Stimulated activated CD8-positive, alpha-beta memory T cell treated with anti-CD3 and anti-CD28 coated beads, Interleukin-4, amount 100 ng/mL, for 4 hours (primary cell): ENCODE measurements at places on chromosomes 5 and 9.

GRCh38 chr5:33321026-33321425, 119.7 kb upstream of the TARS1 start:
- DNase-seq = no peak

DNA sequence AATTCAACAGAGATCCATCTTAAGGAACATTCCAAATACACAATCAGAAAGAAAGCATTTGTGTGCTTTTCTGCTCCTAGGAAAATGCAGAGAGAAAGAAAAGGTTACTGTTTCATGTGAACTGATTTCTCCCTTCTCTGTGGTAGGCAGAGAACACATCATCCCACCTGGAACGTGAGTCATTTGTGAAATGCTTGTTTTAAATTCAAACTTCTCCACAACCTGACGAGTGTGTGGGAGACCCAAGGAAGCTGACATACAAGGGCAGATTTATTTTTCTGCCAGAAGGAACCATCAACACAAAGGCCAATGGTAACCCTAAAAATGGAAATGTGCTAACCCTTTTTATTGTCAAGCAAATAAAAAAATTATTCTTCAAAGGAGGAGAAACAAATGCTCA, 156.4 kb downstream of the EFNA5 start:
- DNase-seq = no peak

GRCh38 chr5:96997265-96997859, 61.5 kb downstream of the LNPEP start:
- DNase-seq = no peak

- no peak for DNase-seq
These were observed 134.0 kb downstream of the KCTD16 start for GRCh38 chr5:144304688-144305087.

DNA sequence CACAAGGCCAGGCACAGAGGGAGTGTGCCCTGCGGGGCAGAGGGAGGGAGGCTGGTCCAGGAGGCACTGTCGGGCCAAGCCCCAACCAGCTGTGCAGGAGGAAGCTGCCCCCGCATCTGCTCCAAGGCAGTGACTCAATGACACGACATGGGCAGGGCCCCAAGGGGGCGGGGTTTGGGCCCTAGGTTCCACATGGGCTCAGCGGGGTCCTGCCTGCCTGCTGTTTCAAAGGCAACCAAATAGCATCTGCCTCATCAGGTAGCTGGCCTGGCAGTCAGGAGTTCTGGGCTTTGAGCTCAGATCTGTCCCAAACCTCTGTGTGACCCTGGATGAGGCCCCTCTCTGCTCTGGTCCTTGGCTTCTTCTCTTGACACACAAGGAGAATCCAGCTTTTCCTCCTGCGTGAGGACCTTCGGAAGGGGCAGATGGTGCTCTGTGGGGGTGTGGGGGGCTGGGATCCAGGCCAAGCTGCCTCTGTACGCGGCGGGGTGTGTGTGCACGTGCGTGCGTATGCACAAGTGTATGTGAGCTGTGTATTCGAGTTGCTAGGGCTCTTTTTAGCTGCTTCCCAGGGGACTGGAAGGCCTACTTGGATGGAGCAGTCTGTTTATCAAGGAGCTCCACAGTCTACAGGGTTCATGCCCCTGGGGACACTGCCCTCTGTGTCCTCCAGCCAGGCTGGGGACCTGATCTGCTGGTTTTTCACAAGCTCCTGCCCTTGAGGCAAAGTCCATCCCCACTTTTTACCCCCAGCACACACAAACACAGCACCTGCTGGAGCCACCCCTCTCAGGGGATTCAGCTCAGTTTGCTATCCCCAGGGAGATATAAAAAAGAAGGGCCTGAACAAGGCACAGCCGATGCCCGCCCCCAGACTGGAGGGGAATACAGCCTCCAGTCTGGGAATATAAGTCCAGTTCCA, 138.9 kb downstream of the RGS3 start:
- peak; percentile 50 for DNase-seq

DNA sequence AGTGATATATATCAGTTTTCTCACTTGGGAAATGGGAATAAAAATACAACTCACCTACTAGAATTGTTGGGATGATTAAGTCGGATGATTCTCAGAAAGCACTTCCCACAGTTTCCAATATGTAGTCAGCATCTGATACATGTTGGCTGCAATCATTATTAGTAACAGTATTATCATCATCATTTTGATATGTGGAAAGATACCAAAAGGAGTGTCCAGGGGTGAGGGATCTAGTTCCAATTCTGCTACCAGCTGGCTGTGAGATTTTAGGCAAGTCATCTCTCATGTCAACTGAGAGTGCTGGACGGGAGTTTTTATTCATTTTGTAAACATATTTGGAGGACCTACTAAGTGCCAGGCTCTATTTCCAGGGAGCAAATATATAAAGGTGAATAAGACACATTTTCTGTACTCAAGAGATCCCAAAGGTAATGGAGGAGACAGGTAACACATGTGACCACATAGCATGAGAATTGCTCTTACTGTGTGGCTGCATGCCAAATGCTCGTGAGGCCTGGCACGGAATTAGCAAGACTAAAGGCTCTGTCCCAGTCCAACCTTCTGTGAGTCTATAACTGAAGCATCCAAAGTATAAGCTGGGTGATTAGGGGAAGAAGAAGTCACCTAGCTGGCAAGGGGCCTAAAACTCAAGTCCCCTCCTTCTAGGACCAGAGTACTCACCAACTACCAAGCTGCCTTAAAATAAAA, 83.0 kb downstream of the GRIA1 start:
- no peak for DNase-seq

DNA sequence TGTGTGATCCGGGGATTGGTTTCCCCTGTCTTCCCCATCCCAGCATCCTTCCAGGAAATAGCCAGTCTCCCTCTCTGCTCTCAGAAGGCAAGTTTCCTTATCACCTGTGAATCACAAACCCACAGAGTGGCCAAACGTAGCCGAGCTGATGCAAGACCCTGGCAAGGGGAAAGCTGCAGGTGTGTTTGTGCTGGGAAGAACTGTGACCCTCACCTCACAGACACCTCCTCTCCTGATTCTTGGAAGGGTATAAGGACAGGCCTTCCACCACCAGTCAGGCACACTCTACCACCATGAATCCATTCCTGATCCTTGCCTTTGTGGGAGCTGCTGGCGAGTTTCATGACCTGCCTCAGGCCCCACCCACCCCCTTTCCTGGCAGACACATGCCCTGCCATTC, at the start of gene PRSS3:
PRSS3 (plus strand) TSS at position 281 of the 400 bp plus-strand sequence; CDS start at position 294, 13 bp downstream.
- no peak for DNase-seq

DNA sequence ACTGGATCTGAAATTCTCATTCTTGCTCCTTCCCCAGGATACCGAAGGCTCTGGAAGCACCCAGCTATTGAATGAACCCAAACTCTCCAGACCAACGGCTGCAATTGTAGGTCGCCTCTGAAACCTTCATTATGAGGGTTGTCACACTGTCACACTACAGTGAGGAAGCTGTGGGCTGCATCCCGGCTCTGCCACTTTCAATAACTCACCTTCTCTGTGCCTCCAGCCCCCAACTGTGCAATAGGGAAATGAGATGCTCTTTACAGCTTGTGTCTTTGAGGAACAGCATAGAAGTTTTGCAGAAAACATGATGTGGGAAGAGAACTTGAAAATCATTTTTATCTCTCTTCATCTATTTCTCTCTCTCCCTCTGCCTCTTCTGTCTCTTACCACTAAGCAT, 69.6 kb upstream of the TGFBR1 start:
- no peak for DNase-seq

DNA sequence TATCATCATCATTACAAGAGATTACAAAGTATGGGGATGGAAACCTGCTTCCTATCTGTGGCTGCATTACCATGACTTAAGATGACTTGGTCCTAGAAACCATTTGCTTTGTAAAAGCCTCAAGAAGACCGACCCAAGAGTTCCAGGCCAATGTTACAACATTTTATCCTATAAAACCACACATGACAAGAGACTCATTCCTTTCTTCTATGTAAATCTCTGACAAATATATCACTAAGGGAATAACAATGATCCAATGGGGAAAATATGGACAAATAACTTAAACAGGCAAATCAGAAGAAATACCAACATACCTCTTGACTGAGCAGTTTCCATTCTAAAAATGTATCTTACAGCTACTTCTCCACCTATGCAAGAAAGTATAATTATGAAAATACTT, 44.3 kb upstream of the VPS13A start:
- no peak for DNase-seq

GRCh38 chr5:35192506-35192905, 37.8 kb downstream of the PRLR start:
- no peak for DNase-seq

GRCh38 chr5:176532795-176533194, 4.4 kb downstream of the RNF44 start:
- no peak for DNase-seq

GRCh38 chr9:13443346-13444244, 164.1 kb upstream of the MPDZ start:
- no peak for DNase-seq

DNA sequence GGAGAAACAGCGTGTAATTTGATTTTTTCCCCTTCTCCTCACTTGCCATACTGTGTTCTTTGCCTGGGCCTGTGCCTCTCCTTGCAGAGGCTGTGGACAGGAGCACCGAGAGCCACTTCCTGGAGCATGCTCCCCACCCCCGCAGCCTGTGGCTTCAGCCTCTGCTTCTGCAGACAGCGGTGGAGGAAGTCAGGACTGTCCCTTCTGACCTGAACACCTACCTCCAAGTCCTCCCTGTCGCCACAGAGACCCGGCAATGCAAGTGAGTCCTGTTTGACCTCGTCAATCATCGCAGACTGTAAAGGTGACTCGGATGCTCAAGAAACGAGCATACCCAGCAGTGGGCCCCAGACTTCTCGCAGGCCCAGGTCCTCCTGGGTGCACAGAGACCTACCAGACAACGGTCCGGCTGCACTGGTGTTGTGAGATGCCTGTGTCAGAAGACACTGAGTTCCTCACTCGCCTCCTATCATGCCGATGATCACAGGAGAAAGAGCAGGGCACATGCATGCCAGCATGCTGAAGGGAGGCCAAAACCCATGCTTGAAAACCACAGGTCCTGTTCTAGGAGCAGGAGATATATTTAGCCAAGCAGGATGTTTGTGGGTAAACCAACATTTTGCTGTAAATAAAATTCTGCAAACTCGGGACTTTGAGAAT, 198.8 kb downstream of the AUH start:
- DNase-seq = no peak

DNA sequence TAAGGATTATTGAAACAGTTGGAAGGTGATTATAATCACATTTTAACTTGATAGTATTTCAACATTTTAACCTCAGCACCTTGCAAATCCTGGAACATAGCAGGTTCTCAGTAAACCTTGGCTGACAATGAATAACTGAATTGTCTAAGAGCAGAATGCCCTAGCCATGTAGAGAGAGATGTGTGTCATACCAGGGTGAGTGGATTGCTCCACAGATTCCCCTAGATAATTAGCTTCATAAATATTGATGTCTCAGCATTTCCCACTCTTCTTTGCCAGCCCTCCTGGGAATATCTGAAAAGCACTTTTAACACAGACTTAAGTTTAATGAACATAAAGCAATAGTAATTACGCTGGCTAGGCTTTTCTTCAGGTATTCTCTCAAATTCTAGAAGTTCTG, 363.5 kb downstream of the MAN2A1 start:
- no peak for DNase-seq

DNA sequence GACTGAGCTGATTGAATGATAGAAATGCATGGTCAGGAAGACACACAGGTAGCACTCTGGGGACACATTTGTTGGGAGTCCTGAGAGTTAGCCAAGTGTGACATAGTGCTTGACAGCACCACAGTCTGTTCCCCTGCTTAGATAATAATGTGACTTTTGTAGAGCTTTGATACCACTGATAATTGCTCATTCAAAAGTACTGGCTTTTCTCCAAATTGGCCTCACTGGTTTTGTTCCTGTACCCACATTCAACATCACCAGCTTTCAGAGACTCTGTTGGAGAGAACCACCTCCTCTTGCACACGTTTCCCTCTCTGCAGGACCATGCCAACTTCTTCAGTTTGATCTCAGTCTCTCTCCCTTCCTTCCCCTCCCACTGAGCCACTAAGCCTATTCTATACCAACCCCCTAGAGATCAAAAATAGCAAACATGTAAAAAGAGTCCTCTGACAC, 52.5 kb upstream of the IL7R start:
- no peak for DNase-seq

DNA sequence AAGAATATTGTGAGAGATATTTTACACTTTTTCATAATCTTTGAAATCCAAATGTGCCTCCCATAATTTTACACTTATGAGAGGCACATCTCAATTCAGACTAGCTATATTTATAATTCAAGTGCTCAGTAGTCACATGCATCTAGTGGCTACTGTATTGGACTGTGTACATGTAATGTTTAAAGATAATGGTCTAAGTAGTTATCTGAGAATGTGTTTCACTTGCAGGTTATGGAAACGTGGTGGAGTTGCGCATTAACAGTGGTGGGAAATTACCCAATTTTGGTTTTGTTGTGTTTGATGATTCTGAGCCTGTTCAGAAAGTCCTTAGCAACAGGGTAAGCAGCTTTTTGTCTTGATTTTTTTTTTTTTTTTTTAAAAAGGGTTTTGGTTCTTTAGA, 28.8 kb downstream of the G3BP1 start:
- DNase-seq = no peak

DNA sequence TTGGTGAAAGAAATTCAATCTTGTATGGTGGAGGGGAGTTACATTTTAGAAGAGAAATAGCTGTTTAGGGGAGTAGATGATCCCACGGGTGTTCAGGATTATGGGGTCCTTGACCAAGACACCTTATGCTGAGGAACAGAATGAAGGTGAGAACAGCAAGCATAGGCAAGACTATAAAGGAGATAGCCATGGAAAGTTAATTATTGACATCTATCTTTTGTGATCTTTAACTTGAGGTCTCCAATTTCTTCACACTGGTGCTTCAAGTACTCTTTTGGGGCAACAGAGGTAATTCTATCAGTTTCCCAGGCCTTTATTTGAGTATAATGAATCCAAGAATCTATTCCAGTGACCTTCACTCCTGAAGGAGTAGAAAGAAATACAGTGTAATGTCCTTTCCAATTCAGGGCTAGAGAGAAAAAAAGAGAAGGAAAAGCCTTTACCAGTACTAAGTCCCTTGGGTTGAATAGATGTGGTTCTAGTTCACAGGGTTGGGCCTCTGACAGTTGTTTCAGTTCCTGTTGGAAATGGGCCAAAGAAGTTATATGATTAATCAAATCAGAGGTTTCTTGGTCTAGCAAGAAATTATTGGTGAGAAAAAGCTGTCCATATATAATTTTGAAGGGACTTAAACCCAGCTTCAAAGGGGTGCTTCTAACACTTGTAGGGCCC, 2104.1 kb upstream of the ACO1 start:
- DNase-seq = no peak

DNA sequence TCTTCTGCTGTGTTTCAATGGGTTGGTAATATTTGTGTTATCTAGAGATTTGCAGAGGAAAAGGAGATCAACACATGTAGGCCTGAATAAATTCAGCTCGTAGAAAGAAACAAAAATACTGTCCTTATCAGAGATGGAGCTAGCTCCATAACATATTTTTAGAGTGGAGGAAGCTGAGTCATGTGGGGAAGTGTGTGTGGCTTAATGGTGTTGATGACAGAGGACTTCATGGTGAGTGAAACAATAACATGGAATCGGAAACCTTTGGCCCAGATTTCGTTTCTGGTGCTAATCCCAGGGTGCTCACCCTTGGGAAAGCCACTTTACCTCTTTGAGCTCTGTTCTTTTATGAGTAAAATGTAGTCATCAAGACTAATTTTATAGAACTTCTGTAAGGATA, 825.0 kb downstream of the TLR4 start:
- DNase-seq = no peak
